ENCODE measurements at places on chromosomes 3 and 15. TPM values are rescaled to one million over a fixed set of nuclear protein-coding genes. Genes with fewer than 3 reads are reported as not detected.
A peak's percentile ranks its signal among the peaks of the same experiment; 100 is the strongest.

CEMIP gene
- 14.2 TPM for polyA plus RNA-seq

MITF gene
- 0.12 TPM for polyA plus RNA-seq

FBXL22 gene
- 0.09 TPM for polyA plus RNA-seq

TERB2 gene
- polyA plus RNA-seq: not detected

ANKUB1 gene
- polyA plus RNA-seq: not detected

LEKR1 gene
- polyA plus RNA-seq: 0.49 TPM

ECE2 gene
- not detected for polyA plus RNA-seq

- peak; percentile 93 for DNase-seq
Observed at GRCh38 chr15:44812029-44812517, 75.7 kb downstream of the TRIM69 start.

GRCh38 chr15:87938031-87938430, 318.5 kb downstream of the NTRK3 start:
- no peak for DNase-seq

DNA sequence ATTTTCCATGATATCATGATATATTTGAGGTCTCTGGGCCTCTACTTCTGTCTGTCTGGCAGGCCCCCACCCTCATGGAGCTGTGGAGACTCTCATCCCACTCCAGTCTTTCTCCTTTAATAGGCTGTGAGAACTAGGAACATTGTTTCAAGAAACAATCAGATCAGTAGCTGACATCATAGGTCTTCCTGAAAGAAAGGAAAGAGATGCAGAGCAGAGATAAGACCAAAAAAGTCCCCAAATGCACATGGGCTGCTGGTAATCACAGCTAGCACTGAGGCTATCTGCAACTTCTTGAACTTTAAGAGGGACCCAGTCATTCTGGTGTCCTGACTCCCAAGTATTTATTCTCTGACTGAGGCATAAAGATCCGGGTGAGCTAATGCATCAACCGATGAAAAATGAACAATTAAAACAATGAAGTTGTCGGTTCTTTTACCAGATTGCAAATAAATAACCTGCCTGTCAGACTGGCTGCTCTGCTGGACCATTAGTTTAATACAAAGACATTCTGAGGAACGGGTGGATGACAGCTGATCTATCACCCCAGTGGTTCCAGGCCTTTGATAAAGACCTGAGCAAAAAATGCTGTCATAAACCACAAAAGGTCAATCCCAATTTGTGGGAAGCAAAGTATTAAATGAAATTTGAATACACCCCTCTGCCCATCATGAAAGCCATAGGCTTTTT, 780.8 kb upstream of the GOLIM4 start:
- no peak for DNase-seq

GRCh38 chr3:156910022-156910421, 83.9 kb downstream of the LEKR1 start:
- no peak for DNase-seq

- DNase-seq: no peak
Observed at GRCh38 chr3:105802118-105802706, 66.6 kb downstream of the CBLB start.

DNA sequence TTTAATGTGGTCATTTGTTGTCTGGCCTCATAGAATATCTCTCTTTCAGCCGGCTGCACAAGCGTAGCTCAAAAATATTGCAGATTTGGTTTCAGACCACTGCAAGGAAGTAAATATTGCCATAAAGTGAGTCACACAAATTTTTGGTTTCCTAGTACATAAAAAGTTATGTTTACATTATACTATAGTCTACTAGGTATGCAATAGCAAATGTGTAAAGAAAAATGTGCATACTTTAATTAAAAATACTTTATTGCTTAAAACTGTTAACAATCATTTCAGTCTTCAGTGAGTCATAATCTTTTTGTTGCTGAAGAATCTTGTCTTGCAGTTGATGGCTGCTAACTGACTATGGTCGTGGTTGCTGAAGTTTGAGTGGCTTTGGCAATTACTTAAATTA, 425.1 kb upstream of the ROBO1 start:
- no peak for DNase-seq

DNA sequence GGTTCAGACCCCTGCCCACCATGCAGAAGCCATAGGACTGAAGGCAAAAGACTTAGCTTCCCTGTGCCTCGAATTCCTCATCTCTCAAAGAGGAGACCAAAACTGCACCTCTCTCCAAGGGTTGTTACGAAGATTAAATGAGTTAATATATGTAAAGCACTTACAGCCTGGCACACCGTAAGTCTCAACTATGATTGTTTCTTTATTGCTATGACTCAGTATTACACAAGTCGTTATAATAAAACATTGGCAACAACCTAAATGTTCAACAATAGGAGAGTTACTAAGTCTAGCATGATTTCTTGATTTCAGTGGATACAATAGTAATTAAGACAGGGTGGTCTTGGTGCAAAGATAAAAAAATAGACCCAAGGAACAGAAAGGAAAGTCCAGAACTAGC, 19.6 kb upstream of the FGD5 start:
- no peak for DNase-seq

GRCh38 chr3:2958551-2958950, 151.6 kb downstream of the IL5RA start:
- no peak for DNase-seq

- no peak for DNase-seq
Observed at GRCh38 chr3:120454076-120454689, 3.4 kb upstream of the FSTL1 start.

DNA sequence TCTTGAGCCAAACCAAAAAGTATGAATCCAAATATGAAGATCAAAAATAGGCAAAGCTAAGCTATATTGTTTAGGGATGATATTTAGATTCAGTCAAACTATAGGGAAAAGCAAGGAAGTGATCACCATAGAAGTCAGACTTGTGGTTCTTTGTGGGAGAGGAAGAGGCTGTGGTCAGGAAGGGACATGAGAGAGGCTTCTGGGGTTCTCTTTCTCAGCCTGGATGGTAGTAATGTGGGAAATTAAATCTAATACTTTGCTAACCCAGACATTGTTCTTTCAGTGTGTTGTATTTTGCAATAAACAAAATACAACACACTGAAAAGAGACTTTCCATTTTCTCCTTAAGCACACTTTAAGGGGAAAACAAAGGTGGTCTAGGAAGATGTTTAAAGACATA, 3.1 kb downstream of the CX3CR1 start:
- no peak for DNase-seq

- no peak for DNase-seq
Observed at GRCh38 chr15:67819636-67820035, 5.7 kb upstream of the SKOR1 start.

DNA sequence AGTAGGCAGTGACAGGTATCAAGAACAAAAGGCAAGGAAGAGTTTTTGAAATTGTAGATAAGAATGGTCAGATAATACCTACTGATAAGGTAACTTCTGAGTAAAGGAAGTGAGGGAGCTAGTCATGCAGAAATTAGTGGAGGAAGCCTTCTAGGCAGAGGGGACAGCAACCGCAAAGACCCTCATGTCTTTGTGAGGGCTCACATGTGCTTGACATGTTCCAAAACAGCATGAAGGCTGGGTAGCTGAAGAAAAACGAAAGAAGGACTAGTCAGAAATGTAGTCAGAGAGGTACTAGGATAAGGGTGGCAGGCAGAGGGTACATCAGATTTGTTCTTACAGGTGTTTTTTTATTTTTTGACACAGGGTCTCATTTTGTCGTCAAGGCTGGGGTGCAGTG, 5.3 kb downstream of the SIN3A start:
- DNase-seq: no peak

GRCh38 chr3:14122301-14122700, 2.4 kb downstream of the CHCHD4 start:
- no peak for DNase-seq

DNA sequence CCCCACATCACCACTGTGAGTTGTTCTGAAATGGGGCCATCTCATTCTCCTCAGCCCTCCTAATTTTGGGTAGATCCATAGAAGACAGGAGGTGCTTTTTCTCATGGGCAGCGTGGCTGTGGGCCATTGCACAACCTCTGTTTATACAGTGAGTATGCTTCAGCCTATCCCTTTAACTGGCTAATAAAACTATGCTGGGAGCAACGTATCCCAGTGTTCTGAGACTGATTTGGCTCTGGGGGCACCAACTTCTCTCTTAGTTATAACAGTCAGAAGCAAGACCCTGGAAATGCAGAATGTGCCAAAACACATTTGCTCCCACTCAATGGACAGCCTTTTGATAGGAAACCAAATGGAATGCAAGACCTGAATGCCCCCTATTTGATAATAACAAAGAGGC, 97.1 kb upstream of the ICE2 start:
- DNase-seq: peak; percentile 69

DNA sequence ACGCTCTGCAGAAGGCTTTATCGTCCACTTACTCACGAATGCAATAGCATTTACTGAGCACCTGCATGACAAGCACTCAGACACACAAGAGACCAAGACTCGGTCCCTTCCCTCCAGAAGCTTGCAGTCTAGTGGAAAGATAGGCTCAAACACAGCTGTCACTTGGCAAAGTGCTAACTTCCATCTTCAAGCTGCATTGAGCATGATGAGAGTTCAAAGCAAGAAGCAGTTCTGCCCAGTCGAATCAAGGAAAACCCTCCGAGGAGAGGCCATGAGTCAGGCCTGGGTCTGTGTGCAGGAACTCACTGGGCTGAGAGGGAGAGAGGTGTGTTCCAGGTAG, 51.5 kb downstream of the C3orf20 start:
- no peak for DNase-seq
